Stimulated activated CD8-positive, alpha-beta memory T cell treated with anti-CD3 and anti-CD28 coated beads, Interleukin-4, amount 100 ng/mL, for 1 hour (primary cell): ENCODE measurements at places on chromosomes 13 and 19.

GRCh38 chr13:82698941-82699340, 1183.3 kb downstream of the SLITRK1 start:
- DNase-seq = no peak

DNA sequence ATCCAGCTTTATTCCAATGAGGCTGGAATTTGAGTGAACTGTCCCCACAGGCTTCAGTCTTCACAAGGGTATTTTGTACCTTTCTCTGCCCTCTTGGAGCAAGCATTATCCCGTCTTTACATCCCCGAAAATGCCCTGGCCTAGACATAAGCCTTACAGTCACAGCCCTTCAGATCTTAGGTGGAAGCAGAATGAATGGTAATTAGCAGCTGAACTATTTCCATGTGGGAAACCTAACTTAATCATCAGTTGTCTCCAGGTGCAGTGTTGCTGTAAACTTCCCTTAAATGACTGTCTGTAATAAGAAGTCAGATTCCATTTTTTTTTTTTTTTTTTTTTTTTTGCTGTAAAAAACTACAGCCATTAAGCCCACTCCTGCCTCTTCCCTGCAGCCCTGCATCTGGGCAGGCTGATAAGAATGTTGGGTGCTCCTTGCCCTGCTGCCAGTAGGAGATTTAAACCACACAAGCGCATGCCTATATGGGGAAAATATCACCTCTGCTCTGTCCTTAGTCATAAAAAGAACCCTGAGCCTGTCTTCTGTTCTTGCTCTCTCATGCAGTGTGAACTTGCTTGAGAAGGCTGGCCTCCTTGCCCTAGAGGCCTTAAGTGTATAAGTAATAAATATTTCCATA, 426.8 kb upstream of the SLITRK5 start:
- no peak for DNase-seq

GRCh38 chr13:110430391-110431336, 123.6 kb downstream of the COL4A2 start:
- no peak for DNase-seq

GRCh38 chr19:45701676-45702075, 9.2 kb downstream of the QPCTL start:
- no peak for DNase-seq

GRCh38 chr19:28416245-28416644, 796.7 kb downstream of the UQCRFS1 start:
- no peak for DNase-seq

DNA sequence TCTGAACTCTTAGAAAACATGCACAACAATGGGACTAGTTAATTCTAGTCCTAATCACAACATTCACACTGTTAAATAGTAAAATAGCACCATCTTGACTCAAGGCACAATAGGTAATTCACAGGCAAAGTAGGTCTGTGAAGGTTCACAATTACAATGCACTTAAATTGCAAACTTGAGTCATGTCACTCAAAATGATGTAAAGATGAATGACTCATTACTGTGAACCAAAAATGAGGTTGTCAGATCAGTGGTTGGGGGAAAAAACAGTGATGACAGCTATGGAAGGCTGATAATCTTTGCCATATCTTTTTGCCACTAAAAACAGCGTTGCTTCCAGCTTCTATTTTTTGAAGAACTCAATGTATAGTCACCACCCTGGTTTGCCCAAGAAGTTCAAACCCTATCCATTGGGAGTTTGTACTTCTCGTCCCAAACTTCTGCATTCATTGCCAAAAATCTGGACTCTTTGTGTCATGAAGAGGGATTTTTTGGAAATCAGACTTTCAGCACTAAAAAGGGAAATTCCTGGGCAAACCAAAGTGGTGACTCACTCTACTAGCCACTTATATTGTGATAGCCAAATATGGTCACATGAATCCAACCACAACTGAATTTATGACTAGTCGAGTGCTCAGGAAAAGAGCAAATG, 200.9 kb upstream of the TMTC4 start:
- DNase-seq = no peak

DNA sequence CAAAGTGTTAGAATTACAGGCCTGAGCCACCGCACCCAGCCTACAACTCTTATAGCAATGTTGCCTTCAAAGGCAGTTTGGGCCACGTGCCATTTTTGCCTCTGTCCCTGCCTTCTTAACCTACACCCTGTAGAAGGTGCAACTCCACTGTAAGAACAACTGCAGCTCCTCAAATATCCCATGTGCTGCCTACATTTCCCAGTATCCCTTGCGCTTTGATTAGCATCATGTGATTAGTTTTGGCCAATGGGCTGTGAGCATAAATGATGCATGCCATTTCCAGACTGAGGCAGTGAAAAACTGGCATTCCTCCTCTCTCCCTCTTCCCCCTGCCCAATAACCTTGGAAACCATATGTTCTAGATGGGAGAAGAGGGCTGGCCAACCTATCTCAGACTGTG, 75.2 kb upstream of the MRI1 start:
- DNase-seq = no peak

GRCh38 chr19:10878253-10878652, 6.9 kb downstream of the CARM1 start:
- DNase-seq = no peak

DNA sequence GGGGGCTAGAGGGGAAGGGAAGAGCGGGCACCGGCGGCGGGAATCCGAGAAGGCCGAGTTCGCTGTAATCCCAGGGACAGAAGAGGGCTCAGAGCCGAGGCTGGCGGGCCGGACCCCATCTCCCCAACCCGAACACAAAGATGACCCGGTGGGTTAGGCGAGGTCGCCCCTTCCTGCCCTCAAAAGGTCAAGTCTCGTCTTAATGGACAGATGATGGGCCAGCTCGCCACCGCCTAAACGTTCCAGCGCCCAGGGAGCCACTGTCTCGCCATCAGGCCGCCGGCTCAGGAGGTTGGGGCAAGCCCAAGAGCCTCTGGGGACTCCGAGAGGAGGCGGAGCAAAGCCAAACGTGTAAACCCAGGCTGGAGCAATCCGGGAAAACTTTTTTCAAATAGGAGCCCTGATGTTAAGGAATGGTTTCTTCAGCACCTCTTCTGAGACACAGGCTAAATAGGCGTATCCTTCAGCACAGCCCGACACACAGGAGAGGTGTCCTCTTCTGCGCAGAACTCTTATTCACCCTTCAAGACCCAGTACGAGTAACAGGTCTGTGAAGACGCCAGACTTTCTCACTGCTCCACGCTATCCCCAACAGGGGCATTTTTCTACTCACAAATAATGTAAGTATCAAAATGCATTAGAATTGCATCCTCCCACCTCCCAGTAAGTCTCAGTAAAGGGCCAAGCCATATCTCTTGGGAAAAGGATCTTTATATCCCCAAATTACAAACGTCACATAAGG, 6.3 kb upstream of the POU4F1 start:
- DNase-seq = no peak

DNA sequence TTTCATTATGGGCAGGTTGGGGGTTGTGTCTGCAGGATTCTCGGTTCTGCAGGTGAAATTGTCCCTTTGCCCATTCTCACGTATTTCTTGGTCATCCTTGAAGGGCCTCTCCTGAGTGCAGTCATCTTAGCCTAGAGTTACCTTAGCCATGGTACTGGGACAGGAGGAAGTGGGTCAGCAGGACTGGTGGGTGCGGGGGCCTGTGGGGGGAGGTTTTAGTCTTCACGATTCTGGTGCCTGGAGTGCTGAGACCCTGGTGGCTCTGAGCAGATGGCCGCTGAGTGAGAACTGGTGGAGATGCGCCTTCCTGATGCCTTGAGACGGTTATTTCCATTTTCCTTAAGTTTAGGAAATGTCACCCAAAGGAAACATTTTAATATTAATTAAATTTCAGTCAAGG, 11.8 kb downstream of the COL4A2 start:
- no peak for DNase-seq

DNA sequence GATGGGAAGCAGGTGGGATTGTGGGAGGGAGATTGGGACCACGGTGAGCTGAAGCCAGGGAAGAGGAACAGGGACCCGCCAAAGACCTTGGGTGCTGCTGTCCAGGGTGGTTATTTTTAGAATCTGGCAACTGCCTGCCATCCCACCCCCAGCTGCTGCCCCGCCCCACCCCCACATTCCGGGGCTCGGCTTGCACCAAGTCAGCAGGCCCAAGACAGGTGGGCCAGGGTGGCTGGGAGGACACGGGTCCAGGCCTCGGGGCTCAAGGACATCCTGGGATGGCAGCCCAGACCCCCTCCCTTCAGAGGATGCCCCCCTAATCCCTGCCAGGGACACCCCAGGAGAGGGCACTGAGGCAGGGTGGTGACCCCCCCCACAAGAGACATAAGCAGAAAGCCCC, 827 bp downstream of the CKM start:
- DNase-seq = no peak

DNA sequence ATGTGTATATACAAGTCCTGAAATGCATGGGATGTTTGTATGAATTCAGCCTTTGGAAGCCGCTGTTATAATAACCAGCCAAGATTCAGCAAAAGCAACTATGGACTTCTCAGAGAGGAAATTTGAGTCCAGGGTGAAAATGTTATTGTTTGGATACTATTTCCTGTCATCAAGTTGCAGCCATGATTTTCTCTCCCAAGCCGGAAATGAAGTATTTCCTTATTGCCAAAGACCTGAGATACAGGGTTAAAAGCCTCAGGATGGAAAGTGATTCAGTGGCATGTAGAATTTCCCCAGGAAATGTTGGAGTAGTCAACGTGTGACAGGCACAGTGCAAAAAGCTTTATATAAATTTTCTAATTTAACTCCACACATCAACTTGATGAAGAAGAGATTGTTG, 133.9 kb downstream of the IRS2 start:
- DNase-seq = no peak

GRCh38 chr19:30420316-30420715, 48.1 kb downstream of the ZNF536 start:
- DNase-seq = no peak

DNA sequence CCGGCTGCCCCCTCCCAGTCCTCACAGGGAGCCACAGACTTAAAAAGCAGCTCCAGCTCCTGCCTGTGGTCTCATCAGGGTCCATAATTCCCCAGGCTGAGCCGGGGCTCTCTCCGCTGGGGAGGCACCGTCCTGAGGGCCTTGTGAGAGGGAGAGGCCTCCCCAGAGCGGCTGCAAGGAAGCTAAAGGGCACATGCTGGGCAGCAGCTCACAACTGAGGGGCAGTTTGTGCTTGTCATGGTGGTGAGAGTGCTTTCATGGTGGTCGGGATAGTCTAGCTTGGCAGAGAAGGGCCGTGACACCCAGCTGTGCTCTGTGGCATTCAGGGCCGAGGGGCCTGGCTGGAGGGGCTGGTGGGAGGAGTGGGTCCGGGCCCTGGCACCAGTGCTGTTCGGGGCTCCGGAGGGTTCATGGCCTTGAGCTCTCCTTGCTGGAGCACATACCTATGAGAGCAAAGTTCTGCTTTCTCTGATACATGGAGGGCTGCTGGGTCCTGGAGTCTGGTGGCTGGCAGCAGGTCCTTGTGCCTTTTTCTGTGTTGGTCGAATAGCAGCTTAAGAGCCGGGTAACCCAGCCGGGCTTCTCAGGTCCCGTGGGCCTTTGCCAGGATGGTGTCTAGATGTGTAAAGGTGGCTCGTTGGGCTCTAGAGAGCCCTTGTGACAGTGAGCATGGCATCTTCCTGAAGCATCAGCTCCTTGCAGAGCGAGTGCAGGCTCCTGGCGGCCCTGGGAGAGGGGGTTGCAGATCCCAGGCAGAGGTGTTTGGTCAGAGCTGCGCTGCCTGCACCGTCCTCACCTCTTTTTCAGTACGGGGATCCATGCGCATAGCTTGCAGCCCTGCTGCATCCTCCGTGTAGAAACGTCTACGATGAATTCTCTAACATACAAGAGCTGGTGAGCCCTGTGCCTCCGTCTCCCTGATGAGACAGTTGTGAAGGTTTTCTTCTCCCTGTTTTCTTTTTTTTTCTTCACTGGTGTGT, 8.8 kb downstream of the UPF1 start:
- no peak for DNase-seq

GRCh38 chr19:41031916-41032315, 40.8 kb downstream of the CYP2B6 start:
- no peak for DNase-seq

- no peak for DNase-seq
Measured at GRCh38 chr19:42158926-42159325, 26.7 kb upstream of the POU2F2 start.

GRCh38 chr19:1101337-1101698, 2.5 kb upstream of the GPX4 start:
- DNase-seq = no peak

- DNase-seq = peak; percentile 100
Measured at GRCh38 chr19:58572818-58573657, at the start of gene MZF1. Gene MZF1 (minus strand): TSS chr19:58573335. CDS start chr19:58571389, 1,946 bp downstream.

- no peak for DNase-seq
Measured at GRCh38 chr13:62583466-62583865, 1167.8 kb upstream of the PCDH20 start.

DNA sequence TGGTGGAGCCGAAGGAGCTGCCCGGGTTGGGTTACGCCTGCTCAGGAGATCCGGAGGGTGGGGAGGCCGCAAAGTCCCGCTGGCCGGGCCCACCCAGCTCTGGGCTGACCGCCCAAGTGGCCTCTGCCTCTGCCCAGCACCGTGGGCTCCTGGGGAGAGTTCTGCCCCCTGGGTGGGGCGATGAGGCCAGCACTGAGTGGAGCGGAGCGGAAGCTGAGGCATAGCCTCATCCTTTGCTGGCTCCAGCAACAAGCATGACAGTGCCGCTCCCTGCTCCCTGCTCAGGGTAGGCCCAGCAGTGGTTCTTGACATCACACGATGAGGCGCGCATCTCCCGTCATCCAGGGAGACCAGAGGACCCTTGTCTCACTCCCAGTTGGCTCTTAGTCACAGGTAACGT, 22.5 kb downstream of the CCDC8 start:
- no peak for DNase-seq

GRCh38 chr13:41268764-41269163, 5.4 kb upstream of the MTRF1 start:
- DNase-seq = no peak

DNA sequence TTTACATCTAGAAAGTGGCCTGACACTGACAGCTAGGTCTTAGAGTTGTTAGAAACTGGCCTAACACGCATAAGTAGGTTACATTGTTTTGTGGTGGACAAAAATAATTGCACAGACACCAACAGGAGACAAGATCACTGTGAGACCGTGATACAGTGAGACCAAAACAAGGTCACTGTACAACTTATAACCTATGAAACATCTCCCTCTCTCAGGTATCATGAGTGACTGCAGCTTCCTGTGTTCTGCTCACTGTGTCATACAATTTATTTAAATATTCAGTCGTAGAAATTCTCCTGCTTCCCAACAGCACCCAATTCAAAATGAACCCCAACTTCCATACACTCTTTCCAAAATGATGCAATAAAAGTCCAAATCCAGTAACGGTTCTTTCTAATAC, 2165.2 kb downstream of the PCDH9 start:
- DNase-seq = no peak

GRCh38 chr19:7152568-7152967, 83.1 kb downstream of the ZNF557 start:
- DNase-seq = no peak

GRCh38 chr13:26465514-26465913, 92.0 kb upstream of the WASF3 start:
- DNase-seq = no peak

DNA sequence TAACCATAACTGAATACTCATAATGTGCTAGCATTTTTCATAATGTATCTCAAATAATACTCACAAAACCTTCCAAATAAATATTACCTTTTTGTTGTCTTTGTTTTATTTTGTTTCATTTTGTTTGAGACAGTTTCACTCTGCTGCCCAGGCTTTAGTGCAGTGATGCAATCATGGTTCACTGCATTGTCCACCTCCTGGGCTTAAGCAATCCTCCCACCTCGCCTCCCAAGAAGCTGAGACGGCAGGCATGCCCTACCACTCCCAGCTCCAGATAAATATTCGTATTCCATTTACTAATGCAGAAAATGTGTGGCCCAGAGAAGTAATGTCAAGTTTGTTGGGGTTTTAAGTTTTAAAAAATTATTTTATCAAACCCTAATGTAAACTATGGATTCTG, 739.1 kb downstream of the GPC5 start:
- no peak for DNase-seq

- DNase-seq = no peak
Measured at GRCh38 chr13:27076421-27076820, 95.2 kb downstream of the USP12 start.
